Liver (tissue), 10 donors: ENCODE measurements at places on chromosomes 12 and 14.

- no peak for DNase-seq
Measured at GRCh38 chr12:62722971-62723680, 211.8 kb downstream of the PPM1H start.

GRCh38 chr12:107439026-107439738, 246.4 kb upstream of the PWP1 start:
- no peak for DNase-seq

GRCh38 chr14:68949601-68949965, 29.5 kb downstream of the ACTN1 start:
- DNase-seq = no peak

GRCh38 chr12:116969615-116970585, 59.1 kb downstream of the FBXW8 start:
- DNase-seq = no peak

- DNase-seq = no peak
Measured at GRCh38 chr12:97075934-97076630, 169.0 kb downstream of the NEDD1 start.

DNA sequence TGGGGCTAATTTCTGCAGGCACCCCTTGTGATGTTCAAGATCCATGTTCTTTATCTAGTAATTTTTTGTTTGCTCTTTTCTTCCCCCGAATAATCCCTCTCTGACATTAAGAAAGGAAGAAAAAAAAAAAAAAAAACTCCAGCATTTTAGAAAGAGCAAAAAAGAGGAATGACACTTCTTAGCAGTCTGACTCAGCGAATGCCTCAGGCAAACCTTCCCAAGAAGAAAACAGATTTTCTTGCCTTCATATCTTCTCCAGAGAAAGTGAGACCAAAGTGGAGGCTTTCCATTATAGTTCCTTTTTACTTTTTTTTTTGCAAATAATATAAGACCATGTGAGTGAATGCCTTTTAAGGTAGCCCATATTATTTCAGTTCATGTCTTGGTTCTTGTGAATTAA, 479.0 kb upstream of the SYT1 start:
- DNase-seq = no peak

GRCh38 chr12:60071759-60072191, 475.9 kb downstream of the SLC16A7 start:
- no peak for DNase-seq

DNA sequence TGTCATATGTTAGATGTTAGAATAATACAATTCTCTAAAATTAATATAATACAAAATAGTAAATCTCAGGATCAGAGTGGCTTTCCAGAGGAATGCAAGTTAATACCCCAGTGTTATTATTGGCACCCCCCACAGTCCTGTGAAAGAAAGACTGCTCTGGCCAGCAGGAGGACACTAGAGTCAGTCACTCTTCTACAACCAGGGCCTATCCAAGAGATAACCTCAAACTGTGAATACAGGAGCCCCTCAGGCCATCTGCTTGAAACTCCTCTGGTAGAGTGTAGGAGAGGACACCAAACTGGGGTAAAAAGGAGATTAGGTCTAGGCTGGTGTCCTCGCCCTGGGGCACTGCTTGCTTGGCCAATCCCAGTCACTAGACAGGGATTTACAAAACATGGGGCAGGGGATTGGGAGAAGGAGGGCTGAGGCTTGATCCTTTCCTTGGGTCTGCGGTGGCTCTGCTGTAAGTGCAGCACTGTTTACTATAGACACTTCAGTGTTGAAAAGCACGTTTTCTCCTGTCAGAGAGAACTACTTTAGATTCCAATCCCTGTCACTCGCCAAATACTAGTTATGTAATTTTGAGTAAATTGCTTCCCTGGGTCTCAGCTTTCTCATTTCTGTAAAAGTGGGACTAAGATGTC, 44.5 kb upstream of the PTPRR start:
- DNase-seq = no peak

- DNase-seq = peak; percentile 50
Measured at GRCh38 chr14:44149597-44149996, 357.5 kb downstream of the FSCB start.

DNA sequence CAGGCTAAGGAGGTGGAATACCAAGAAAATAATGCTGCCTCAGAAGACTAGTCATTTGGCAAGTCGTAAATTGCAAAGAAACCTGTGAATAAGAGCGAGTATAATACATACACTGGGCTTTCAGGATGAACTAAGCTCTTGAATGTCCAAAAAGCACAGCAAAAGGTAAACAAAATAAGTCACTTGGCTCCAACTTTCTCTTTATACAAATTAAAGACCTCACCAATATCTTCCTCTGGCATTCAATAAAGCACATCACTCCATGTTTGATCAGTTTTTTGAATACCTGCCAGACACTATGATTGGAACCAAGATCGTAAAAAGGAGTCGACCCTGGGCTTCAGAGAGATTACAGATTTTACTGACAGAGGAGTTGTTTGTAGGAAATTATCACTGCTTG, 3.5 kb downstream of the DICER1 start:
- DNase-seq = no peak

DNA sequence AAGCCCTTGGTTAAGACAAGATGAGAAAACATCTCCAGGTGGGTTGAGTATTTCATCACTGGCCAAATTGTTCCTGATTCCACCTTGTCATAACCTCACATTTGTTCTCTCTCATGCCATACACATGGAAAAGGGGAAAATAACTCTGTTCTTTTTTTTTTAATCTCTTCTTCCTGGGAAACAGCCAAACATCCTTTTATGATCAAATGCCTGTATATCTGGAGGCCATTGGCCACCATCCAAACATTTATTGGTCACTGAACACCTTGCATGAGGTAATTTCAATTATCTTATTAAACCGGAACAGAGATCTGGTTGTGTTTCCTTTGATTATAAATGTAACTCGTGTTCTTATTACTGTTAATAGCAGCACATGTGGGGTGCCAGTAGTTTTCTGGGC, 469.6 kb downstream of the NPAS3 start:
- DNase-seq = no peak

GRCh38 chr12:118135788-118136558, at the start of gene PEBP1:
Gene PEBP1 (plus strand): TSS chr12:118136124. CDS start chr12:118136210, 86 bp downstream.
- DNase-seq = peak; percentile 93

- no peak for DNase-seq
Measured at GRCh38 chr12:122184517-122184916, 1.6 kb downstream of the LRRC43 start.

- no peak for DNase-seq
Measured at GRCh38 chr14:47261350-47261749, 414.1 kb downstream of the MDGA2 start.

DNA sequence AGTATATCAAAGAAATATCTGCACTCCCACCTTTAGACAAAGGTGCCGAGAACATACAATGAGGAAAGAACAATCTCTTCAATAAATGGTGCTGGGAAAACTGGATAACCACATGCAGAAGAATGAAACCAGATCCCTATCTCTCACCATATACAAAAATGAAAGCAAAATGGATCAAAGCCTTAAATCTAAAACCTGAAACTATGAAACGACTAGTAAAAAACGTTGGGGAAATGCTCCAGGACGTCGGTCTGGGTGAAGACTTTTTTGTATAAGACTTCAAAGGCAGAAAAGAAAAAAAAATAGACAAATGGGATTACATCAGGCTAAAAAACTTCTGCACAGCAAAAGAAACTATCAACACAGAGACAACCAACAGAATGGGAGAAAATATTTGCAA, 83.8 kb downstream of the PPM1A start:
- no peak for DNase-seq

DNA sequence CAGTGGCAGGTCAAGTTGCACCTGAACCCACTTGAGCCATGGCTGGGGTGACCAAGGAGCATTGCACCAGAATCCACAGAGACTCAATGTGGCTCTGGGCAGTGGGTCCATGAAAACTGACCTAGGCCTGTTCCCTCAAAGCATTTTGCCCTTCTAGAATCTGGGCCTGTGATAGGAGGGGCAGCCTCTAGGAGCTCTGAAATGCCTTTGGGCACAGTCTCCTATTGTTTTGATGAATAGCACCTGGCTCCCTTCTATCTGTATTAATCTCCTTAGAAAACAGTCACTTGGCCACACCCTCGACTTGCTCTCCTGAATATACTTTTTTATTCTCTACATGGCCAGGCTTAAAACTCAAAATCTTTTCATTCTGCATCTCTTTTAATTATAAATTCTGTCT, 14.1 kb upstream of the KRAS start:
- DNase-seq = no peak

DNA sequence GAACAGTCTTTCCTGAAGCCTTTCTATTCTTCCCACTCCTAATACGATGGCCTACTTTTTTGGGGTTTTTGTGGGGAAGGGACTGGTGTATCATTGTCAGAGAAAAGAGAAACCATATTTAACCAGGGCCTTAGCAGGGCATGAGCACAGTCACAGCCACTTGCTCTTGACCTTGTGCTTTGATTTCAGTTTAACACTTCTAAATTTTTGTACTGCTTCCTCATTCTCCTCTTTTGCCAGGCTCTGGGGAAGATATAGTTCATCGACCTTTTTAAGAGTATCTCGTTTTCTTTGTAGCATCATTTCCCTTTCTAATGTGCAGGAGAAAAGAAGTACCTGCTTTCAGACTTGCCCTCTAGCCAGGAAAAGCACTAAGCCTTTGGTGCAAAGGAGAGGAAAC, 2.2 kb downstream of the ZBTB1 start:
- DNase-seq = no peak

- DNase-seq = no peak
Measured at GRCh38 chr12:66072135-66072534, 58.4 kb downstream of the LLPH start.

DNA sequence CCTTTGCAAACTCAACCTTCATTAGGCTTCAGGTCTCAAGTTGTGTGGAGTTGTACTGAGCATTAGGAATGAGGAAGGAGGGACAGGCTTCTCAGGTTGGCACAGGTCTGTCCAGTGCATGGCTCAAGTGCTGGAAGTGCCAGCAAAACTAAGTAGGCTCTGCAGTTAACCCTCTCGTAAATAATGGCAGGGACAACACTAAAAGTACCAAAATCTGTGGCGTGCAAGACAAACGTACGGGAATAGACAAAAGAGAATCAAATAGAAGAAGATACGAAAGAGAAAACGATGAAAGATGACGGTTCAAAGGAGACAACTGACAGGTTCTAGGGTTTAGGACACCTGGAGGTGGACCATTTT, 612 bp downstream of the TRAPPC6B start:
- DNase-seq = no peak

GRCh38 chr12:90366286-90366685, 588.7 kb downstream of the CCER1 start:
- no peak for DNase-seq

DNA sequence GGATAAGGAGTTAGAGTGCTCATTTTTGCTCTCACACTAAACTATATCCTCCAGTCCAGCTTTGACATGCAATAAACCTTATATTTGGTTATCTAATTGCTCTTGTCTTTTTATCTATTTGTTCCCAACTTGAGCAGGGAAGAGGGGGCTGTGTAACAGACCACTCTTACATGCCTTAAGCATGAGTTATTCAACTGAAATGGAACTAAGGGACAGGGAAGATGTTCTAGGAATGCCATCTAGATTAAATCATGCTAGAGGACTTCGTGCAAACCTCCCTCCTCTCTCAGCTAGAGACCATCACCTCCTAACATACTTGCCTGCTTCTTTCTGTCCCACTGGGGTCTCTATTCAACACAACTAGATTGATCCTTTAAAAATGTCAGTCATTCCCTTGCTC, 20.6 kb downstream of the SPX start:
- DNase-seq = no peak

DNA sequence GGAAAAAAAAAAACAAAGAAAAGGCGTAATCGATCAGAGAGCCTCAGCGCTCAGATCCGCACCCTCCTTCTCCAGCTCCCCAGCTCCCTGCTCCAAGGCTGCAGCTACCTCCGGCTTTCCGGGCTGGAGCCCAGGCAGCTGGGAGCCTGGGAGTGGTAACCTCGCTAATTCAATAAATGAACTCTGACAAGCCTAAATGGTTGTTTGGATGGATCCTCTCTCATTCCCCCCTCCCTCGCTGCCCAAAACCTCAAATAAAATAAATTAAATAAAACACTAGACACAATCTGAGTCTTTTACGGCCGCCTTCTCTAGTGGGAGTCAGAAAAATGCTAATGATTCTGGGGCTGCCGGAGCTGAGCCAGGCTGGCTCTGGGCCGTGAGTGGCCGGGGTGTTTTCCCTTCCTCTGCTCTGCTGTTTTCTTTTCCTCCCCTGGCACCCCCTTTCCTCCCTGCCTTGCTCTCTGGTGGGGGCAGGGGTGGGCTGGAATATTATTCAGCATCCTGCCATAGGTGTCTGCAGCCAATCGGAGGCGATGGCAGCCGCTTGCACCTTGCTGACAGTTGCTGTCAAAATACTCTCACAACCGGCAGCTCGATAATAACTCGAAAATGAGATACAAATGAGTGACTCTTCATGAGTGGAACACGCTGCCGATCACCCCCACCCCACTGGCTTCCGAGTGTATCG, 76.1 kb downstream of the RBM19 start:
- no peak for DNase-seq

DNA sequence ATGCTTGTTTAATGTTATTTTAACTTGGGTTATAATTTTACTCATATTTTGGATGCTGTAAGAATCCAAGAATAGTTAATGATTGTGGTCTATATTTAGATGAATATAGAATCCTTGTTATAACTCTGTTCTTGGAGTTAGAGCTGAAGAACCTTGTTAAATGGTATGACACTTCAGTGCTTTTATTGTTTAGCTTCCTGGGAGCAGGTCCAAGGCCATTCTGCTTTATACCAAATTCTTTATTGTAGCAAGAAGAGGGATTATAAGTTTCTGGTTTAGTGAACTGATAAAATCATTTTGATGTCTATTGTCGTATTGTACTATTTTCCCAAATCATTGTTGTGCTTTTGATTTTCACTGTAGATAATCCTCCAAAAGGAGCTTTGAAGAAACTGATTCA, 69.4 kb downstream of the MIA2 start:
- no peak for DNase-seq

GRCh38 chr12:24599736-24600135, 349.2 kb downstream of the BCAT1 start:
- no peak for DNase-seq

GRCh38 chr12:70049596-70050360, 193.5 kb upstream of the CNOT2 start:
- DNase-seq = no peak

GRCh38 chr12:105222284-105222655, 13.7 kb downstream of the APPL2 start:
- DNase-seq = no peak

GRCh38 chr12:100672075-100672592, 98.7 kb downstream of the GAS2L3 start:
- DNase-seq = peak; percentile 61

DNA sequence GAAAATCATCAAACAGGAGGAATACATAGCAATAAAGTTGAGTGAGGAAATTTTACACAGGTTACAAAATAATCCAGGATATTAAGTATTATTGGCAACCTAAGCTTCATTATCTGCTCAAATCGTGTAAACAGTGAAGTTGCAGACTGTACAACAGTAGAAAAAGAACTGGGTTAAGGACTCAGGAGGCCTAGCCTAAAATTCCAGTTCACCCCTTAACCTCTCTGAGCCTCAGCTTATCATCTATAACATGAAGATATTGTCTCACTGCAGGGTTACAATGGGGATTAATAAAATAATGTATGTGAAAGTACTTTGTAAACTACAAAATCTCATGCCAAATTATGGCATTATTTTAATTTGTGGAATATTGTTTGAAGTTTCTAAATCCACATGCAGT, 26.0 kb downstream of the DDHD1 start:
- no peak for DNase-seq
